ENCODE measurements at places on chromosomes 2 and 18.

GRCh38 chr2:135094508-135094907 is 42.4 kb downstream of the RAB3GAP1 start:
- DNase-seq, result no peak

DNA sequence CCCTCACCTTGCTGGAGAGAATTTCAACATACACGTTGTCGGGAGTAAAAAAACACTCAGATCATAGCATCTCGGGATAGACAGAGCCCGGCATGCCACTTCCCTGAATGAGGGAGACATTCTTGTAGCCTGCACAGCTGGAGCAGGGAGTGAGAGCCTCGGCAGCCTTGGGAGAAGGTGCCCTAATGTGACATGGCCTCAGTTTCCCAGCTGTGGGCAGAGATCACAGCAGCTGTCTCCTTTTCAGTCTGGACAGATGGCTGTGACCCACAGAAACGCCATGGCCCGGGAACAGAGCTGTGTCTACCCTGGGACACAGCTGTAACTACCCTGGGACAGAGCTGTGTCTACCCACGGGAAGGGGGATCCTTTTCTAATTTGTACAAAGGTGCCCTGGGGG is 55.9 kb downstream of the HS1BP3 start:
- DNase-seq, result peak; percentile 5

- DNase-seq, result no peak
Measured at GRCh38 chr18:61572871-61573270, 239.6 kb downstream of the CDH20 start.

GRCh38 chr18:24364177-24364576 is 33.4 kb downstream of the OSBPL1A start:
- DNase-seq, result no peak

GRCh38 chr18:4250141-4250540 is 205.0 kb downstream of the DLGAP1 start:
- no peak for DNase-seq

DNA sequence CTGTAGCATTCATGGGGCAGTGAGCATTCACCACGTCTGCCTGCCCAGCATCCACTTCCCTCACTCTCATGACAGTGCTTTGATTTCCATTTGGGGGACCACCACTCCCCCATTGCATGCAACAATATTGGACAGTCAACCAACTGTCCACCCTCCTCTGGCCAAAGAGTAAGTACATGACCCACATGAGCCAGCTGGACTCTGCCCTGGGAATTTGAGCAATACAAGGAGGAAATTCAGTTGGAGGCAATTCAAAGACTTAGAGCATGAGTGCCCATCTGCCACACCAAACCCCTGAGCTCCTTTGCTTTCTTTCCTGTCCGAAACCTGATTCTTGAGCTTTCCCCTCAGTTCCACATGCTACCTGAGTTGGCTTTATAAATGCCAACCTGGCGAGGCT is 41.7 kb upstream of the PNO1 start:
- no peak for DNase-seq

GRCh38 chr2:231512222-231512621 is 18.0 kb downstream of the NMUR1 start:
- peak; percentile 60 for DNase-seq

- no peak for DNase-seq
Measured at GRCh38 chr2:7674606-7675005, 757.4 kb downstream of the RNF144A start.

GRCh38 chr2:23905155-23905554 is 21.8 kb downstream of the ATAD2B start:
- no peak for DNase-seq

DNA sequence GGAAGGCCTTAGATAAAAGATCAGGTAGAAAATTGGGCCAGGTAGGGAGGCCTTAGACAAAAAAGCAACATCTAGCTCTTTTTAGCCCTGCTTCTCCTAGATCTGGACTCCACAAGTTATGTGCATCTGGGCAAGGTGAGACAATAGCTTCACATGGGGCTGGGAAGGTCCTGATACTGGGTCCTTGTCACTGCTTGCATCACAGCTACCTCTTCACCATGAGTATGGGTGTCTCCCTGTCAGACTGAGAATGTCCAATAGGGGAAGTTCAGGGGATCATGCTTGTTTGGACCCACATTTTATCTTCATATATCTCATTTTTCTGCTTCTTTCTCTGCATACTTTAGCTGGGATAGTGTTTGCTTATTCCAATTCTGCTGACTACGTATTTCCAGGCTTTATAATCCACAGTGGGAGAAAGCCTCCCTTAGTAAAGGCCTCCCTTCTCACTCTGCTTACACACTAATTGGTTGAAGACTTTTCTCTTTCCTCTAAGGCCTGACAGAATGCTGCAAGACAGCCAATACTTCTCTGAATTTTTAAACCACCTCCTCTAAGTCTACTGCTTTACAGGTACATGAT is 189.6 kb downstream of the CYRIA start:
- no peak for DNase-seq

GRCh38 chr2:167708998-167709397 is 538.4 kb downstream of the STK39 start:
- no peak for DNase-seq

DNA sequence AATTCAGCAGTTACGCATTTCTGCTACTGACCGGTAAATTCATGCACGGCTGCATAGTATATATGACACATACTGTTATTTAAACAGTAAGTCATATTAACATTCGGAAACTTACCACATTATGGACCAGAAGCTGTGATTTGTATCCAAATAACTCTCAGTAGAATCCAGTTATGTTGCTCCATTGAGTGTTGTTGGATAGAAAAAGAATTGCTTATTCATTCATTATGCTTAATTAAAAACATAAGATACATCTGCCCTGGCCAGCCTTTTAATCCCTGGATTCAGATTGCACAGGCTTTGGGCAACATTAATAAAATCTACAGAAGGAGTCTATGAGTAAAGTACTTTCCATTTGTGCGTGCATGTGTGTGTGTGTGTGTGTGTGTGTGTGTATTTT is 111.3 kb downstream of the CPS1 start:
- no peak for DNase-seq

- DNase-seq, result no peak
Measured at GRCh38 chr2:20141056-20141762, 83.7 kb downstream of the SDC1 start.

- DNase-seq, result no peak
Measured at GRCh38 chr2:28779001-28779400, 27.4 kb downstream of the PPP1CB start.

GRCh38 chr2:74457549-74458131 is 598 bp upstream of the WBP1 start:
- DNase-seq, result peak; percentile 92

DNA sequence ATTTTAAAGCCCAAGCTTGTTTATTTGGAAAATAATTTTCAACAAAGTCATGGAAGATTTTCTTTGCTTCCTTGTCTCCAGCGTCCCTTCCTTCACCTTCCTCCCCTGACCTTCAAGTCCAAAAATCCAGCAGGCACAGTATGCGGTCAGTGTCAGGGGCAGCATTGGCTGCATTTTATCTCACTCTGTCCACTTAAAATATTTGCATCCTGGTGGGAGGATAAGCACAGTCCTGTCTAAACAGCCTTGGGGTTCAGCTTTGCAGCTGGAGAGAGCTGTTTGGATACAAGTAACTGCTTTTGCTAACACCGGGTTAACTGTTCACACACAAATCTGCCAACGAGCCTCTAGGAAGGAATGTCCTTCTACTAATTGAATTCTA is 318.1 kb downstream of the PDE11A start:
- DNase-seq, result no peak

- no peak for DNase-seq
Measured at GRCh38 chr2:68448671-68449653, 18.1 kb downstream of the FBXO48 start.

GRCh38 chr2:233980955-233981561 is 63.9 kb downstream of the TRPM8 start:
- DNase-seq, result peak; percentile 19

GRCh38 chr2:230326453-230327417 is at the start of gene SP140L:
Gene SP140L (plus strand): TSS chr2:230327193. CDS start chr2:230327270, 77 bp downstream.
- no peak for DNase-seq

DNA sequence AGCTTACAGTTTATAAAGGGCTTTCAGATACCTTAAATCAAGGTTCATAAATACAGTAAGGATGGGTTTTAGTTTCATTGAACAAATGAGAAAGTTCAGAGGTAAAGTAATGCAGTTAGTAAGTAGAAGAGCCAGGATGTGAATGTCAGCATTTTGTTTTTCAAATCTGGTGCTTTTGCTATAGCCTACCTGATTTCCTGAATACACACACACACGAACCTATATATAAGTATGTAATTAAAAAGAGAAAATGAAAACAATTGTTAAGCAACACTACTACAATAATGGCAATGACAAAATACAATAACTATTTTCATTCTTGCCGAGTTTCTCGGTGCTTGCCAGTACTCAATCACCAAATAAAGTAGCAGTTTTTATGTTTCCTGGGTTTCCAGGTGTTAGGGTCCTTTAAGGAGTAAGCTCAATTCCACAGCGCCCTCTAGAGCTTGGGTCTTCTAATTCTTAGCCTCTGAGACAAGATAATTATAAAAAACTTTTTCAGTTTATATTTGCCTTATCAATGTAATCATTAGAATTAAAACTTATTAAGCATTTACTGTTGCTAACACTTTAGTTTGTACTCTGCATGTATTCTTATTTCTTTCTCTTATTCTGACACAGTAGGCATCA is 512.9 kb upstream of the ACVR2A start:
- DNase-seq, result peak; percentile 43

- no peak for DNase-seq
Measured at GRCh38 chr2:42105330-42106256, 57.8 kb downstream of the PKDCC start.

DNA sequence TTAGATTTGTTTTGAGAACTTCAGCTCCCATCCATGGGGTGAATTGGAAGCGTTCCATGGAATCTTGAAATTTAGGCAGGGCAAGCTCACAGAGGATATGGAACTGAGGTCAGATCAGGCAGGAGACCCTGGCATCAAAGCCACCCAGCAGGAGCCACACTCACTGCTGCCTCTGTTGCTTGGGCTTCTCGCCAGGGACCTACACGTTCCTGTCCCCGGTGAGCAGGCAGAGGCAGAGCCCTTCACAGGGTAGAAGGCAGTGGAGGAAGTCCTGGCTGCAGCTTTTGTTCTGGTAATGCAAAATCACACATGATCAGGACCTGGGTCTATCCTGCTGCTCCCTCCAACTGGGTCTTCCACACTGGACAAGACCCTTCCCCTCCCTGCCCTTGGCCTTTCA is 42.1 kb downstream of the CAPN13 start:
- DNase-seq, result no peak

GRCh38 chr2:74532222-74532621 is 2.5 kb downstream of the HTRA2 start:
- DNase-seq, result no peak

- no peak for DNase-seq
Measured at GRCh38 chr2:158747281-158747680, 47.8 kb upstream of the DAPL1 start.

GRCh38 chr2:204026294-204026693 is 89.7 kb downstream of the ICOS start:
- no peak for DNase-seq

GRCh38 chr2:141035846-141036420 is 1094.9 kb downstream of the LRP1B start:
- no peak for DNase-seq

DNA sequence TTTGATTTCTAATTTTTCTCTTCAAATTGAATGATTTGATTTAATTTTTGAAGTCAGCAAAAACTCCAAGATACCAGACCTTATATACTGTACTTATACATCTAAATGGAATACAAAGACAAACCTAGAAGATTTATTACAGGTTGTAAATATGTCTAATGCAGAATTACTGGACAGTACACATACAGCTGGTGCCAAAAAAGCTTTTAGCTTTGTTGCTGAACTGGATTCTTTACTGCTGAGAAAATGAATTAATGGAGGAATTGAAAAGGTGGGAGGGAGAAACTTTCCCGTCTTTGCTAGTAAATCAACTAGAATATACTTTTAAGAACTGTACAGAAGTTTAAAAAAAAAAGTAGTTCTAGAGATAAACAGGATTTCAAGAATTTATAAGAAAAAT is 17.5 kb downstream of the C1D start:
- no peak for DNase-seq

GRCh38 chr2:43397411-43397810 is 171.0 kb upstream of the ZFP36L2 start:
- no peak for DNase-seq

DNA sequence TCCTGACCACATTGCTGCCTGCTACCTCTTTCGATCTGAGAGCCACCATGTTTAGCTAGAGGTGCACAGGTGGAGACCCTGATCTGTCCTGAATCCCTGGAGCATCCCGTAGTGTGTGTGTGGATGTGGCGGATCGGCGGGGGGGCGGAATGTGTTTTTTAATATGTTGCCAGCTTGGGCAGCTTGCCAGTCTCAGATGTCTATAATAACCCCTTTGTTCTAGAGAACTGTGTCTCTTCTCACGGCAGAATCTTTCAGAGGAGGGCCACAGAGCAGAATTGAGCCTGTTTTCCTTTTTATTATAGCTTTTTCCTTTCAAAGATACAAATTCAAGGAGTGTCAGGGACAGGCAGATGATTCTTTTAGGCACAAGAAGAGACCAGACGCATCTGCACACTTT is 934.1 kb upstream of the KLHL29 start:
- no peak for DNase-seq

GRCh38 chr2:106130251-106130998 is 63.7 kb downstream of the UXS1 start:
- no peak for DNase-seq

- no peak for DNase-seq
Measured at GRCh38 chr2:240338274-240338673, 97.2 kb upstream of the GPC1 start.

DNA sequence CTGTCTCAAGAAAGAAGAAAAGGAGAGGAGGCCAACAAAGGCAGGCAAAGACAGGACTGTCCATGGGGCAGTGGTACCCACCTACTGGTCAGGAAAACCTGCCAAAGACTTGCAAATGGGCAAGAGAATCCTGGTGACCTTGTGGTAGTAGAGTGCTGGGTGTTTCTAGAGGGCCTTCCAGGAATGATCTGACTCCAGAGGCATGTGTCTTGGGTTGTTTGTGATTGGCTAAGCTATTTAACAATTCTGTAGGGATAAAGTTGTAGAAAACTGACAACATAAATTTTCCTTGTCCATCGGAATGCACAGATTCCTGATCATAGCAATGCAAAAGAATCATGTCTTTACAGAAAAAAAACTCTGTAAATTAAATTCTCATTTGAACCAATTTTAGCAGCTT is 68.5 kb upstream of the ZNF532 start:
- DNase-seq, result no peak

DNA sequence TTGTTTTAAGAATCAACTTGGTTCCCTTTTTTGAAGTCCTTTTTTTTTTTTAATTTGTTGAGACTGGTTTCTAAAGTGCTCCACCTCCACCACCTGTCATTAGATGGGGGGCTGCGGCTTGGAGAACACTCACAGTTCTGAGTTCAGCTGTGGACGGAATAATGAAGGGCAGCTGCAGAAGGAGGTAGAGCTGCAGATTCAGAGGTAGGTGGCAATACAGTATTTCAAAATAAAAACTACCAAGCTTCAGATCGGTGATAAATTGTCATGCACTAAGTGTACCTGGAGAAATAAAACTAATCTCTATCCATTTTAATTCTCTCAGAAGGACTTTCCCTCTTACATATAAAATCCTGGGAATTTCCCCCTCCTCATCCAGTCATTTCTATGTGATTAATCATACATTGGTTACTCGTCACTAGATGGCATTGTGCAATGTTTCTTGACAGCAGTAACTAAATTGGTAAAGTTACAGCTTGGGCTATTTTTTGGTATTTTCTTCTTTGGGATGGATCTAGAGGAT is 81.1 kb upstream of the SLC39A10 start:
- DNase-seq, result no peak

Measured in WERI-Rb-1 (cell line).